ENCODE measurements at places on chromosomes 3 and 15.

- DNase-seq = no peak
These were observed 27.3 kb downstream of the DUT start for GRCh38 chr15:48358229-48359152.

DNA sequence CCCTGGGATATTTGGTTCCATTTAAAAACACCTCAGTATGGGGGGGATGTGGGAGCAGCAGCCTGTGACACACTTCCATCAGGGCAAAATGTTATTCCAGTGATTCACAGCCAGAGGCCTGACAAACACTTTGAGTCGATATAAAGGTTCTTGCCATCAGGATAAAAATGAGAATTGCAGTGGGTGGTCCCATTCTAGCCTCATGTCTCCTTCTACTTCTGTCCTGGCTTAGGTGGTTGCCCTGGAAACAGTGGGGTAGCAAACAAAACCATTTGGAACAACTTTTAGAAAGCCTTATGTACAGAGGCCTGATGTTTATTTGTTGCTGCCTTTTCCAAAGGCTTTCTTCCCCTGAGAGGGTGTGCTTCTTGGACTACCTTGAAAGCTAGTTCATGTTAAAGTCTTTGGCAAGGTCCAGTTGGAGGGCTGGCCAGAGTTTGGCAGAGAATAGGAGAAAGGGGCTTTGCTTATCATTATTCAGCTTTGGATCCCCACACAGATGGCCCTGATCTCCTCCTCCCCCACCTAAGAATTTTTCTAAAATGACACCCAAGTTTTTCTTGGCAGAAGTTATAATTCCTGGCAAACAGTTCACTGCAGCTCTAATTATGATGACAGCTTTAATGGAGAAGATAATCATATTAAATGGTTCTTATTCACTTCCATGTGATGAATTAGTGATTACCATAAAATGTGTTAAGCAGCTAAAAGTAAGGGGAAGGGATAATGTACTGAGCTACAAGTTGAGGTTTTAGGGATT, 84.2 kb upstream of the ZNF280D start:
- no peak for DNase-seq

GRCh38 chr3:125054449-125055329, 1.1 kb downstream of the HEG1 start:
- DNase-seq = no peak

DNA sequence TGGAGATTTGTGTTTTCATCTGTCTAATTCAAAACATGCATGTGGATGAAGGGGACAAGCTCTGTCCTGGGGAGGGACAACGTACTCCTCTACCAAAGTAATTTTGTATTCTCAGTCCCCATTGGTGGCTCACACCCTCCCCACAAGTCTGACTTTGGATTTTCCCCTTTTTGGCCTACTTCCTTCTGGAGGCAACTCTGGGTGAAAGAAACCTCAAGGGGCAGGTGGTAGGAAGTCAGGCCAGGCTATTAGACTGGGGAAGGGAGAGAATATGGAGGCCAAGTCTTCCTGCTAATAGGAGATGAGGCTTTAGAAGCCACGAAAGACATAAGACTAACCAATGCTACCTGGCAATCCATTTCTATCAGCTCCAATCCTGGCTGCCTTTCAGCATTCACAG, 124.9 kb upstream of the RASGRP1 start:
- no peak for DNase-seq

GRCh38 chr3:39086144-39086543, 21.3 kb downstream of the GORASP1 start:
- no peak for DNase-seq

DNA sequence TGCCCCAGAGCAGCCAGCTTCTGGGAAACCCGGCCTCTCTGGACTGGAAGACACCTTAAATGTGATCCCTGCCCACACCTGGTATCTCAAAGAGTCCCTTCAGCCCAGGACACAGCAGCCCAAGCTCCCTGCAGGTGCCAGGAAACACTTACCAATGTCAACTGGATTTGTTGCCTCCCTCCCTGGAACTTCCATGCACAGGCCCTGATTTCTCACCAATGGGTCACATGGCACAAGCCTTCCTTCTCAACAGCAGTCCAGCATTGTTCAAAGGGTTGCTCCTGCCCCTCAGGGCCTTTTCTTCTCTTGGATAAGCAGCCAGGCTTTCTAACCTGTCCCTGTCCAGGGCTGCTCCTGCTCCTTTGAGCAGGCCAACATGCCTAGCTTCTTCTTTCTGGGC, 31.6 kb downstream of the ANP32A start:
- no peak for DNase-seq

DNA sequence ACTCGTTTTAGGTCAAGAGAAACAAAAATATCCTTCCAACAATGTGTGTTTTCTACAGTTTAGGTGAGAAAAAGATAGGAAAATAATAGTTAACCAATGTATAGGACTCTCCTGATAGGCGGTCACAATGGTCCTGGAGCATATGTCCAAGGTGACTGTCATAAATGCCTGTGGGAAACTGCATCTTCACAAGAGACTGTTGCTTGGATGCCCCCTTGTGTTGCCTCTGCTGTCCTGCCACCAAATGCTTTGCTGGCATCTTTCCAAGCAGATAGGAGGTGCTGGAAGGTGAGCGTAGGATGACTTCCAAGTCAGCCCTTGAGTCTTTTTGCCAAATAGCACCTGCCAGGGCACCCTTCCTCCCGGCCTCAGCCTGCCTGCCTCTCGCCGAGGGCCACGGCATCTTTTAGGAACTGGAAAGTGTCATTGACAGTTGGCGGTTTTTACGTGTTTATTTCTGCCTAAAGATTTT, 24.1 kb upstream of the SACM1L start:
- no peak for DNase-seq

DNA sequence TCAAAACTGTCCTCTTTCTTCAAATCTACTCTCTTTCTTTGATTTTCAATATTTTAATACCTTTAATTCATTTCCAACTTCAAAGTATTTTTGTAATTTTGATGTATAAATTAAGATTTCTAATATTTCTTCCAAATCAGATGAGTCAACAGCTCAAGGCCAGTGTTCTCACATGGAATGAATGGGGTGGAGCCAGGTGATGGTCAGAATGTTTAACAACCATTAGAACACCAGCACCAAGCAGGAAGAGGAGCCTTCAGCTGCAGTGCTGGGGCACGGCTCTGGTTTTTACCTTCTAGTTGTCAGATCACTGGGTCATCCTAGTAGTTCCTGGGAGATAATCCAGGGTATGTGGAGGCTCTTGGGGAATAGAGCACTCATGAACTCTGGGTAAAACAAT, 494.5 kb upstream of the PDZRN3 start:
- no peak for DNase-seq

DNA sequence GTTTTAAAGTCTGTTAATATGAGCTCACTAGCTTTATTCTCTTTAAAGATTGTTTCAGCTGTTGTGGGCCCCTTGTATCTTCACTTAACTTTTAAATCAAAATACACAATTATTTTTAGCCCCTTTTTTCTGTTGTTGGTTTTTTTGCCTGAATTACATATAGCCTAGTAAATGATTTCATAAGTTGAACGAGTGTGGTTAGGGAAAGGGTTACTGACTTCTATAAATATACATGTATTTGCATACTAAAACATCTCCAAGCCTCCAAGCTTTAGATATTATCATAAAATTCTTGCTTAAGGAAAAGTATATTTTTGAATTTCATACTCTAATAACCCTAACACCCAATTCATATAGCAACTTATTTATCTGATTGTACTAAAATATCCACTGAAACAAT, 73.2 kb upstream of the ARL6 start:
- no peak for DNase-seq

DNA sequence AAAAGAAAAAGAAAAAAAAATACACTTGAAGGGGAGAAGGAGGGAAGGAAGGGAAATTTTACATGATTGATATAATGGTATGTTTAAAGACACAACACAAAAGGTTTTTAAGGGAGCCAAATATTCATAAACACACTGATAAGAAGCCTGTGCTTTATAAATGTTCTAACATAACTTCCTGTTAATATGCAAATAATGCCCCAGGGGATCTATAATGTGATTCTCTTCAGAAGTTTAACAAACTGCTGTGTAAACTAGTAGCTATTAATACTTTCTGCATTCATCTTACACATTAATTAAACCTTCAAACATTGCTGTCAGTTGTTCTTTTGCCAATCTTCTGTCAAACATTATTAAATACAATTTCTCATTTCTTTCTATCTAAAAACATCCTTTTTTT, 231.6 kb downstream of the TJP1 start:
- no peak for DNase-seq

DNA sequence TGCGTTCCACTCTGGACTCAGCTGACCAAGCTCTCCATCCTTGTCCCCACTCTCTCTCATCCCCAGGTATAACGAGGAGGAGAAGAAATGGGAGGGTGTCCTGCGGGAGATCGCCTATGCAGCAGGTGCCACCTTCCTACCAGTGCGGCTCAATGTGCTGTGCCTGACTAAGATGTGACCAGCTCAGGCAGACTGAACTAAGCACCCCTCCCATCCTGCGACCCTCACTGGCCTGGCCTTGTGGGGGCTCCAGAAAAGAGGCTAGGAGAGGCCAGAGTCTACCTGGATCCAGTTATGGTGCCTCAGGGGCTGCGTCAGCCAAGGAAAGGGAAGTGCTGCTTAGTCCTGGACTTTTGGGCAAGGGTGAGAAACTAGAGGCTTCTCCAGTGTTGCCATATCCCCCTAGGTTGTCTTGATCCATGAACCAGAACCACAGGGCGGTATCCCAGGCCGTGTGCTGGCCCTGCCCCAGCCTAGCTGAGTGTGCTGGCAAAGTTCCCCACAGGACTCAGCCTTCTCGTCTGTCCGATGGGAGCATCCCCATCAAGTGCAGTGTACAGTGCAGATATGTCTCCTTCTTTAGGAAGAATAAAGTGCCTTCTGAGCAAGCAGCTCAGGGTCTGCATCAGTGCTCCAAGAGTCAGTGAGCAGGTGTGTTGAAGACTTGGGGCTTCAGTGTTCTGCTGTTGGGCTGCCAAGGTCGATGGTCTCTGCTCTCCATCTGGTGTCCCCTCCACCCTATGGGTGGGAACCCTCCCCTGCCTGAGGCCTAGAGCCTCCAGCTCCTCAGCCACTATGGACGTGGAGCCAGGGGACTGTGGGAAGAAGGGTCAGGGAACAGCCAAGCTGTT, 6.7 kb downstream of the KLHL40 start:
- no peak for DNase-seq

DNA sequence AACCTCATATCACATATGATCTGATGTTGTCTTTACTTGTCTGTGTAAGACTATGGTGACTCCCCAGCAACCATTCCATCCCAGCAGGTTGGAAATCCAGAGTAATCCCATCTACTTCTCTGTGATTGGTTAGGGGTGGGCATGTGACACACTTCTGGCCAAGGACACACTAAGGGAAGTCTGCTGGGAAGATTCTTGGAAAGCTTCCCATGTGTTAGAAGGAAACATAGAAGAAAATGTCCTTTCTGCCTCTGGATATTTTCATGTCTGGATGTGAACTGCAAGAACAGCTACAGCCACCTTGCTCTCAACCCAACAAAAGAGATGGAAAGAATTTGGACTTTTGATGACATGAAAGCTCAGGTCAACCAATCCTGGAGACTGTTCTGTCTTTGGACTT, 2.6 kb upstream of the UBE2Q2 start:
- DNase-seq = no peak

DNA sequence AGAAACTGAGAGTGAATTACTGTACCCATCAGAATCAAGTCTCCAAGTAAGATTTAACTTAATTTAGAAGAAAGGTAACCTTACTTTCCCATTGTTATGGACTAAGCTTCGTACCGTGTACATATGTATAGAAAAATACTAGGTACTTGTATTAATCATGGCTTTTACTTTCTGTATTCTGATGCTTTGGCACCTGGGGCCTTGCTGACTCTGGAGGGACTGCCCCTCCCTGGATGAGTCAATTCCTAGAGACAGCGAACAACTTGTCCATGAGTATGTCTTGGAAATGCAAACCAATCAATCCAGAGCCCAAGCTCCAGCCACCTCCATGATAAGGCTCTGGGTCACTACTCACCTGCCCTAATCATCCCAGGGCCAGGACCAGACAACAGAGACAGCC, 50.0 kb upstream of the DGKG start:
- no peak for DNase-seq

- peak; percentile 67 for DNase-seq
These were observed 1.6 kb downstream of the INSYN1 start for GRCh38 chr15:73751511-73751898.

DNA sequence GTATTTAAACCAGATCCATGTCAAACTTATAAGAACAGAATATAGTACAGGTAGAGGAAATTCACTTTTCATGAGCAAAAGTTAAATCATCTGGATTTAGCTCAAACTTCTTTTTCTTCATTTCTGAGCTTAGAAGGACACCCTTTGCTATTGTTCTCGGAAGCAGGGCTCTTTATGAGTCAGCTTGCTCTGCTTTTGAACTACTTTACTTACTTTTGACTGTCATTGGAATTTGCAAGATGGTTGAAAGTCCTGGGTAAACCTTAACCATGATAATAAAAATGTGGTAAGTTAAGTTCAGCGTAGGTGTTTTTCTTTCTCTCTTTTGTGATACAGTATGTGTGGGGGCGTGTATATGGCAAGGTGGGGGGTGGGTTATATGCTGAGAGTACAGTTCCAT, 312.7 kb upstream of the DPH6 start:
- DNase-seq = no peak

- DNase-seq = no peak
These were observed 8.3 kb downstream of the SEMA3G start for GRCh38 chr3:52436500-52437149.

GRCh38 chr3:120129718-120130513, 35.7 kb upstream of the GSK3B start:
- DNase-seq = no peak

- DNase-seq = no peak
These were observed 19.9 kb downstream of the TTC21A start for GRCh38 chr3:39127269-39127907.

GRCh38 chr3:10192953-10193691, 28.4 kb downstream of the IRAK2 start:
- DNase-seq = no peak

GRCh38 chr3:124157748-124158147, 165.8 kb upstream of the ROPN1 start:
- no peak for DNase-seq

DNA sequence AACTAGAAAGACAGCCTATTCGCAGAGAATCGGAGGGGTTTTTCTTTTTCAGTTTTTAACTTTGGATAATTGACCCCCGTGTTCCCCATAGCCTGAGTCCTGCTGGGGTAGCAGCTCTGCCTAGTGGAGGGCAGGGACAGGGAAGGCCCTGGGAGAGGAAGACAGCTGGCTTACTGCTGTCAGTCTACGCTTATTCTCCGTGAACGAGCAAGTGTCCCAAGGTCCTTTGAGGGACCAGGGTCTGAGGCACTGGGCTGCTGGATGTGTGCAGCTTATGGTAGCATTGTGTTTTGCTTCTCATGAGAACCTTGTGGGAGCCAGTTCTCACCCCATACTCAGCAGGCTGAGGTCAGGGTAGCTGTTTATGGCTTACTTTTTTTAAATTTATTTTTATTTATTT, 3.0 kb downstream of the LIMD1 start:
- no peak for DNase-seq
